ENCODE measurements at places on chromosomes 2 and 18.

- no peak for DNase-seq
Measured at GRCh38 chr2:17270894-17271293, 247.3 kb downstream of the RAD51AP2 start.

- DNase-seq, result no peak
Measured at GRCh38 chr18:80202264-80202998, 44.9 kb downstream of the PARD6G start.

GRCh38 chr2:101956465-101957438 lies 35.0 kb upstream of the IL1R2 start:
- DNase-seq, result no peak

- no peak for DNase-seq
Measured at GRCh38 chr2:181196401-181196800, 216.0 kb downstream of the UBE2E3 start.

GRCh38 chr2:181992776-181993175 lies 7.1 kb downstream of the PPP1R1C start:
- DNase-seq, result no peak

DNA sequence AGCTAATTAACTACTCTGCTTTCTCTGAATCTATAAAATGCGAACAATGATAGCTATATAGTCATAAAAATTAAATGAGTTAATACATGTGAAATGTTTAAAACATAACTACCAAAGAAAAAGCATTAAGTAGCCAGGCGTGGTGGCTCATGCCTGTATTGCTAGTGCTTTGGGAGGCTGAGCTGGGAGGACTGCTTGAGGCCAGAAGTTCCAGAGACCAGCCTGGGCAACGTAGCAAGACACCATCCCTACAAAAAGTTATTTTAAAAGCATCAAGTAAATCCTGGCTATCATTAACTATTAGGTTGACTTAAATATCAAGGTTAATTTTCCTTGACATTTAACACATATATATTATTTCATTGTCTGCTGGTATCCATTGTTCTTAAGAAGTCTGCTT lies 152.4 kb downstream of the NBAS start:
- DNase-seq, result no peak

DNA sequence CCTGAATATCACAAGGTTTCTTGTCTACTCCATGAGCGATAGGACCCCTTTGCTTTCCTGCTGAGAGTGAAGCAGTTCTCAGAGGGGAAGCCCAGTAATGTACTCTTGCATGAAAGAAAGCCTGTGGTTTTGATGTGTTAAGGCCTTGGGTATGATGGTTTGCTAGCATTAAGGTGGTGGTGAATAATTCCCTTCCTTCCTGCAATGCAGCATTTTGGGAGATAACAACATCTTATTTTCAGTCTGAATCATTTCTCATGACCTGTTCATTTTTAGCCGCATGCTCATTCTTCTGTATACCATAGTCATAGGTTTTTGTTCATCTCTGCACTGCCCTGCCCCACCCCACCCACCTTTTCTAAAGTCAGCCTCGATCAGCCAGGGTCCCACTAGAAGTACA lies 66.2 kb downstream of the HNMT start:
- no peak for DNase-seq

GRCh38 chr18:55320424-55321264 lies 267.3 kb downstream of the TCF4 start:
- DNase-seq, result no peak

- no peak for DNase-seq
Measured at GRCh38 chr2:172039011-172039704, 39.4 kb downstream of the METAP1D start.

DNA sequence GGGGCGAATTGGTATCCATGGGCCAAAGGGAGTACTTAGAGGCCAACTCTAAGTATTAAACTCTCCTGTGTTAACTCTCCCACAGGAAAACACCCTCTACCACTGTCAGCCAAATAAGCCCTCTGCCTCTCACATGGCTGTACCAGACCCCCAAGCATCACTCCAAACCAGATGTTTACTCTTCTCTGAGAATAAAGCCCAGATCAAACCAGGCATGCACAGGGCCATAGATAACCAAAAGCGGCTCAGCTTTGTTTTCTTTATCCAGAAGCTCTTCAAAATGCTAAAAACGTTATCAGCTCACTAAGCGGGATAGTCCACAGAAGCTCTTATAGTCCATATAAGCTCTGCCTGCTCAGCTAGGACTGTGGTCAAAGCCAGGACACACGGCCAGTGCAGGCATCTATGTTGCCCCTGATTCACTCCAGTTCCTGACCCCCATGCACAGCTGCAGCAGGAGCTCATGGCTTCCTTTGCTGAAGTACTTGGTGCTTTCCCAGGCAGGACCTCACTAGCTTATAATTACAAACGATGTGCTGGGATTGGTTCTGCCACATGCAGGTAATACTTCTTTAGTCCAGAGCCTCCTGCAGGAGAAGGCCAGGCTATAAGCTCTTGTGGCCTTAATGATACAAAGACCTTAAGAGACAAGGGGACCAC lies 21.0 kb upstream of the SEMA4C start:
- no peak for DNase-seq

GRCh38 chr18:6607343-6607742 lies 122.2 kb upstream of the ARHGAP28 start:
- DNase-seq, result no peak

DNA sequence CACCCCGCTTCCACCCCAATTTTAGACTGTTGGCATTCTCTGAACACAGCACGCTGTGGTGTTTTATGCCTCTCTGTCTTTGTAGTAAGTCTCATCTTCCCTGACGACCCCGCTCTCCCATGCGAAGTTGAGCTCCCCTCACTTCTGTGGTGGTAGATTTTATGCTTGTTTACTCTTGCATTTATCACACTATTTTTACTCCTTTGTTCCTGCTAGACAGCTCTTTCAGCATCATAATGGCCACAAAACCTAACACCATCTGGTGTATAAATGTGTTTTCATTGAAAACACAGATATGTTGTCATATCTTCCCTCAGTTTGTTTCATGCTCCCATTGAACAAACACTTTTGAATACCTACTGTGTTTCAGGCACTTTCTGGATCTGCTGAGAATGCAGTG lies 57.1 kb downstream of the PKP4 start:
- DNase-seq, result no peak

DNA sequence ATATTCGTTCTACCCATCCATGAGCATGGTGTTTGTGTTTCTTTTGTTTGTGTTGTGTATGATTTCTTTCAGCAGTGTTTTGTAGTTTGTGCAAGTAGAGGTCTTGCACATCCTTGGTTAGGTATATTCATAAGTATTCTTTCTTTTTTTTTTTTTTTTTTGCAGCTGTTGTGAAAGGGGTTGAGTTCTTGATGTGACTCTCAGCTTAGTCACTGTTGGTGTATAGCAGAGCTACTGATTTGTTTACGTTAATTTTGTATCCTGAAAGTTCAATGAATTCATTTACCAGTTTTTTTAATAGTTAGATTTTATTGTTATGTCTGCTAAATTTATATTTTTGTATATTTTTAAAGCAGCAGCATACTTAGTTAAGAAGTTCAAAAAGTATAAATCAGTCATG lies 834.4 kb upstream of the NRXN1 start:
- DNase-seq, result no peak

- peak; percentile 2 for DNase-seq
Measured at GRCh38 chr18:5890331-5891183, 4.8 kb downstream of the TMEM200C start.

DNA sequence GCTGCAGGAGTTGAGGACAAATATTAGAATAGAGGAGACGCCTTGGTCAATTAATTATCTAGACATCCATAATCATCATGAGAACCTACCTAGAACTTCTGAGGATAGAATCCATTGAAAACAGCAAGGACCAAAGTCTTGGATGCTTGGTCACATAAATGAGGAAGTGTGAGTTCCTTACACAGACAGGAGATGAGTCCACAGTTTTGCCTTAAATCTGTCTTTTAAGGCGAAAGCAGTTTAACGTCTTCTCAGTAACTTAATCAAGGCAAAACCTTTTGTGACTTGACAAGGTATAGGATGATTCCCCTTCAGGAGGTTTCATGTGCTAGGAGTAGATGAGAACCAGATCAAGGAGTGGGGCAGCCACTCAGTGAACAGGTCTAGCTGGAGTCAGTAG lies 1783.2 kb upstream of the CELF4 start:
- DNase-seq, result no peak

DNA sequence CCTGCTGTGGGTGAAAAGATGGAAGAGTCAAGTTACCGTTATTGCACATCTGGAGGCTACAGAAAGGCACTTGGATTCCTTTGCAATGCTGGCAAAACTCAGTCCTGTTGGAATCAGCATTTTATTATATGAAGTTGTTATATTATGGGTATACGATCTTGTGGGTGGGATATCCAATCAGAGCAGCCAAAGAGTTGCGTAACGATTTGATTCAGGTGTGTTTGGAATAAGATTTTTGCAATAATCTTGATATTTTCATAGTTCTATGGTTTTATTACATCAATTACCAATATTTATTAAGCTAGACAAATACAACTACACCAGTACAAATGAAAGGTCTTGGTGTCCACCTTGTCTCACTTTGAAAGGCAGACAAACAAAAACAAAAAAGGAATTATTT lies 57.9 kb upstream of the SOS1 start:
- no peak for DNase-seq

- no peak for DNase-seq
Measured at GRCh38 chr2:190110131-190110530, 47.6 kb upstream of the MSTN start.

DNA sequence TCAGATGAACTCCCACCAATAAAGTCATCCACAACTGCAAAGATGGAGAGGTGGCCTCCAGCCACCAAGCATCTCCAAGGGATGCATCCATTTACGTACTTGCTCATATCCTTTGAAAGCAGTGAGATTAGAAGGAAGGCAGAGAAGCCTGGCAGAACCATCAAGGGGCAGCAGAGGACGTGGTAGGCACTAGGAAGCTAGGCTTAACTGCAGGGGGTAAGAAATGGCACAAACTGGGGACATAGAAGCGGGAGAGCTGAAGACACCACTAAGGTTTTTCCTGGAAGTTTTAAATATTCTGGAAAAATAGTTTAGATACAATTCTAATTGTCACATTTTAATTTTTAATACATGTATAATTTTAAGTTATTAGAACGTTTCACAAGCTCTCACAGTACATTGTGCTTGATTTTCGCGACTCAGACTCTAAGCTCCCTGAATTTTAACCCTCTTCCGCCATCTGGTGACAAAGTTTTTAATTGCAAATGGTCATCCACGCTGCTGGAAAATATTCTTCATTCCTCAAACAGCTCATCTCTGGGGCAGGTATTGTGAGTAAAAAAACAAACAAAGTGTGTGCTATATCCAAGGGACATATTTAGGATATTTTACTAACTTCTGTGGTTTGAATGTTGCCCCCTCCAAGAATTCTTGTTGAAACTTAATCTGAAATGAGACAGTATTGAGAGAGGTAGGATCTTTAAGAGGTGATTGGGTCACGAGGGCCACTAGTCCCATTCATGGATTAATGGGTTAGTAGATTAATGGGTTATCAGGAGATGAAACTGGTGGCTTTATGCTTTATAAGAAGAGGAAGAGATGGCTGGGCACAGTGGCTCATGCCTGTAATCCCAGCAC lies 1.6 kb upstream of the PSTPIP2 start:
- DNase-seq, result peak; percentile 77

DNA sequence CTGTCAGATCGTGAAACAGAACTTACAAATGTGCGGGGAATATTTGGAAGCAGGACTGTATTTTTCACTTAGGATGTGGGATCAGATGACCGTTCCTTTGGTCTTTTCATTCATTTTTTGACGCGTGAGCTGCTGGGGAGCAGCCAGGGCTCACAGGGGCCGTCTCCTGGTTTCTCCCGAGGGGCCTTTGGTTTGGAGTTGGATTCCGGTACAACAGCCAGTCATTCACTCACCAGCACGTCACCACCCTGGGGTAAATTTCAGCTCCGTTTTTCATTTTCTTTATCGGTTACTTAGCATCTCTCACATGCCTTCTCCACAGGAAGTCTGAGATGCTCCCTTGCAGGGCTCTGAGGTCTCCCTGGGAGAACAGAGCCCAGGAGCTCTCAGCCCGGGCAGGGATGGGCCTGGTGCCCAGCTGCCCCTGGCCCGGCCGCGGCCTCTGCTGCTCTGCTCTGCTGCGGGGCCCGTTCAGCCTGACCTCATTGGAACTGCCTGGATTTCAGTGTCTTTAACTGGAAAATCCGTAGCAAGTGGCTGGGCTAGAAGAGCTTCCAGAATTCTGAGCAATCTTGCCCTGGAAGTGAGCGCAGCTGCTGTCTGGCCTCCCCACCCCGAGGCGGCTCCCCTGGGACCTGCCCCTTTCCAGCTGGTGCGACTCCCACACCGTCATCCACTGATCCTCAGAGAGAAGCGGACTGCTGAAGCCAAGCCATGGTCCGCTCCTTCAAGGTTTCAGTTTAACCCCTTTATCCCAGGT lies 335.6 kb downstream of the EIPR1 start:
- DNase-seq, result no peak

- DNase-seq, result no peak
Measured at GRCh38 chr2:62369541-62370202, 136.3 kb downstream of the TMEM17 start.

DNA sequence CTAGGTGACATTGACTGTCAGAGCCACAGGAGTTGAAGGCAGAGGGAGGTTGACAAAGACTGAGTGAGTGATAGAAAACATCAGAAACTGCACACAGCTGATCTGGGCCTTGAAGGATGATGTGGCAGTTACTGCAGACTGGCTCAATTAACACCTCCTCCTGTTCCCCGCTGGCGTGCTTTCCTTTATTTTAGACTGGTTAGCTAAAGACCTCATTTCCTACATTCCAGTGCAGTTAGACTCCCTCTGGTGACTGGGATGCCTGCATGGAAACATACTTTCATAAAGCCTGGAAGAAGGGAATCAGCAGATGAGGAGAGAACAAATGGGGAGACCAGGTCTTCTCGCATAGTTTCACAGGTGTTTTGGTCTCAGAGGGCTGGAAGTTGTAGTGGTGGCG lies 7.1 kb downstream of the TPGS2 start:
- no peak for DNase-seq

DNA sequence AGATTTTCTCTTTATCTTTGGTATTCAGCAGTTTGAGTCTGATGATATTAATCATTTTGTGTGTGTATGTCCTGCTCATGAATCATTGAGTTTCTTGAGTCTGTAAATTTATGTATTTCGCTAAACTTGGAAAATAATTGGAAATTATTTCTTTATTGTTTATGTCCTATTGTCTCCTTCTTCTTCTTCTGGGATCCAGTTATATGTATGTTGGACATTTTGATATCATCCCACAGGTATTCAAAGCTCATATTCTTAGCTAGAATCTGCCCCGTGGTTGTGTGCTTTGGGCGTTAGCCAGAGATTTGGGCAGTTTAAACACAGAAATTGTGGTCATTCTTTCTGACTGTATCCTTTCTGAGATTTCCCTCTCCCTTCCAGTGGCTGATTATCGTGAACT lies 243.0 kb upstream of the SPRED2 start:
- no peak for DNase-seq

- no peak for DNase-seq
Measured at GRCh38 chr18:67916097-67916496, 399.6 kb upstream of the DSEL start.

DNA sequence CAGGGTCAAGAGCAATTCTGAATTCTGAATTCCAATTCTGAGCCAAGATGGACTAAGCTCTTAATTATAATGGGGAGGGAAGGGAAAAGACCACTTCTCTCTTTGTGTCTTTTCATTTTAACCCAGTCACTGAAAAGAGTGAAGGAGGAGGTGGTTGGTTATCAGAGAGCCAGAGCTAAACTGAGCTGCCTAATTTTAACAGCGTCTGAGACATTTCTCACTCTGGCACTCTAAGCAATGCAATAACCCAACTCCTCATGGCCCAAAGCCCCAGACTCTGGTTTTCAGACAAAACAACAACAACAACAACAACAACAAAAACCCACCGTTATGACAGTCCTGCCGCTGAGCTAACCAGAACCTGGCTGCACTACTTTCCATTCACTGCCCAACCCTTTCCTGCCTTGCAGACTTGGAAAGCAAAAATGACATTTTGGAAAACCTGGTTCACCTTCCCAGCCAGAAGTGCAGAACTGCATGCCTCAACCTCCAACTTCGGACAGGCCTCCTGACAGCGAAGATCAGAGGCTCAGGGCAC lies 1.0 kb downstream of the CHST10 start:
- DNase-seq, result no peak

Data from CD4-positive, alpha-beta T cell (primary cell).